ENCODE measurements at places on chromosomes 2 and 18.

DNA sequence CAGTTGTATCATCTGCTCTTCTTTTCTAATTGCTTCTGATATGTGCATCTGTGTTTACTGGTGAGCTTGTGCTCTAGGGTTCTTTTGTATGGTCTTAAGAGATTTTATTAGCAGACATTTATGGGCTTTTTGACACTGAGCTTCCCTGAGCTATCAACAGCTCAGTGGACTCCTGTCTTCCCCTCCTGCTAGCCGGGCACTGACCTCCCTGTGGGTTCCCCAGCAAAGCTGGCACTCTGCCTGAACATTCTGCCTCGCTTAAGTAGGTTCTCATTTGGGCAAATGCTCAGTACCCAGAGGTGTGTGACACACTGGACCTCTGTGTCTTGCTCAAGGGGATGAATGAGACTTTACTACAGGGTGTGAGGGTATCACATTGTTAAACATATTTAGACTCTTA is 15.8 kb downstream of the TRAF3IP1 start:
- no peak for DNase-seq

DNA sequence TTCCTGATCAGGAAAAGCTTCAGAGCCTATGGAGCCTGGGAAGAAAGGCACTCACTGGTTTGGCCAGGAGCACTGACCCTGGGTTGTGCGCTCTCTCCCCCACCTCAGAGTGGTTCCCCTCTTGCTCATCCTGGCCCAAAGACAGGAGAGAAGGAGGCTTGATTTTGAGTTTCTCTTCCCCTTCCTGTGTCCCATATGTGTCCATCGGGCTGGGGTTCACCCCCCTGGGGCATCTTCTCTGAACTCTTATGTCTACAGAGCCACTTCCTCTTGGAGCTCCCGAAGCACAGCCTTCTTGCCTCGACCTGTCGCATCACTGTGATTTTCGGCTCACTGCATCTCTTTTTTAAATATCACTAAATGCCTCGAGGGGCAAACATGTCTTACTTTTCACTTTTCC is 692.3 kb downstream of the RNF144A start:
- DNase-seq = no peak

- peak; percentile 24 for DNase-seq
Measured at GRCh38 chr2:28717339-28717758, 34.3 kb upstream of the PPP1CB start.

- no peak for DNase-seq
Measured at GRCh38 chr18:67518566-67518965, 2.0 kb upstream of the DSEL start.

DNA sequence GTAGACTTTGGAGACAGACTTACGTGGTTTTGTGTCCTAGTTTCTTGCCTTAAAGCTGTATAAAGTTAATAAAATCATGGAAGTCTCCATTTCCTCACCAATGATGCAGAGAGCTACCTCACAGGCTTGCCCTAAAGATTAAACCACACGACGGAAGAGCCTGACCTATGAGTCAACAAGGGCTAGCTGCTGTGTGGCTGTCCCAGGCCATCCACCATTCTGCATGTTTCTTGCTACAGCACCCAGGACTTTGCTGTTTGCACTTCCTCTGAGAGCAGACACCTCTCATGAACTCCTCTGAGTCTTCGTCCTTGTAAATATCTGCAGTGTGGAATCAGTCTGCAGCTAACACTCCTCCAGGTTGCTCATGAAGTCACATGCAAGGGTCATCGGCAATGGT is 160.0 kb upstream of the TRIB2 start:
- DNase-seq = no peak

GRCh38 chr18:73646196-73646595 is 501.4 kb downstream of the FBXO15 start:
- no peak for DNase-seq

GRCh38 chr2:16038621-16039020 is 98.3 kb downstream of the MYCN start:
- DNase-seq = no peak

DNA sequence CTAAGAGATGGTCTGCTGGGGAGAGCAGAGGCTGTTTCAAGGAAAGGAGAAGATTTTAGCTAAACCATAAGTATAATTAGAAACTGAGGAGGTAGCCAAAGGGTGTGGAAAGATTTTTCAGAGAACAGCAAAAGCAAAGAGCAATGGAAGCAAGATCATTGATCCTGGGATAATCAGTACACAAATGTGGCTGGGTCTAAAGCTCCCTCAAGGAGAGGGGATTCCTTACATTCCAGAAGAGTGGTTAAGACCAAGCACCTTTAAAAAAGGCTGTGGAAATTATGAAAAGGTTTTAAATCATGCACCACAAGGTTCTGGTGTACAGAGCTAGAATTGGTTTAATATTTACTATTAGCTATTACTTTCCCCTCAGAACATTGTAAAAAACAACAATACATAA is 246.0 kb upstream of the UBE2E3 start:
- no peak for DNase-seq

DNA sequence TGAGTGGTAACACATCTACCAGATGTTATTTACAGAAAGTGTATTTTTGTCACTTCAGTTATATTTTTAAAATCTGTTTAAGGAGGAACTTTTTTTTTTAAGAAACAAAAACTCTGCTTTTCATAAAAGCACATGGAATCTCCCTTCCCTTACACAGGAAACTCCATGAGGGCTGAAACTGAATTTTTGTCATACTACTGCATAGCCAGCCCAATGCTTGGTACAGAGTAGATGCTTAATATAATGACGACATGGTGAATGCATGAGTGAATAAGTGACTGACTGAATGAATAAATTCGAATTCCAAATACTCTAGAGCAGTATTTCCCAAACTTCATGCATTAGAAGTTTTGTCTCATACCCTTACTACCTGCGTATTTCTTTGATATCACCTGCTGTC is 86.5 kb downstream of the ROCK2 start:
- DNase-seq = no peak

Data from non-pigmented ciliary epithelial cell (primary cell).